CD4-positive, alpha-beta T cell (primary cell): ENCODE measurements at places on chromosomes 5 and 9.

- DNase-seq, result no peak
These were observed 303.9 kb downstream of the TENT4A start for GRCh38 chr5:7016999-7017747.

DNA sequence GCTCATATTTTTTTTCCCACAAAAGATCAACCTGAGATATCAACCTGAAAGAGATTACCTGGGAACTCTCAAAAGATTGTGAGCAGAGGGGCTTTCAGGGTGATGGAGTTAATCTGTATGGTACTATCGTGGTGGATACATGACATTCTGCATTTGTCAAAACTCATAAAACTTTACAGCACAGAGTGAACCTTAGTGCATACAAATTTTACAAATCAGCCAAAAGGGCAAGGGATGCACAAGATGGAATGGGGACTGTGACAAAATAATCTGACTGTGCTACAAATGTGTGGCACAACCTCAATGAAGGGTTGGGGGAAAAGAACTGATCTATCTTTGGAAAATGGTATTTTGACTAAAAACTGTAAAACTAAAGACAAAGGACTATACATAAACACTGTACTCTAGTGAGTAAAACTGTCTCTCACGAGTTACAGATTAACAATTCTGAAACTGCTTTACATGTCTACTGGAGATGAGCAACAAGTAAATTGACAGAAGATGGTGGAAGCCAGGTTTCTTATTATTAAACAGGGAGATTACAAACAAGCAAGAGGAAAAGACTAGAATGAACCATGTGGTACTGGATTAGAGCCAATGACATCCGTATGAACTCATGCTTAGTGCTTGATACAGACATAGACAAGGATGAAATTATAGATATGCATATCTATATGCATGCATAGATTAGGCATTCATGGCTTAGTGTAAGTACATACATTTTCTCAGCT, 24.8 kb upstream of the RLN1 start:
- no peak for DNase-seq

GRCh38 chr5:124343451-124343867, 403.0 kb downstream of the ZNF608 start:
- DNase-seq, result no peak

GRCh38 chr9:19404283-19405075, 4.3 kb upstream of the ACER2 start:
- no peak for DNase-seq

- DNase-seq, result no peak
These were observed 2019.5 kb upstream of the NUDT12 start for GRCh38 chr5:105581988-105582690.

GRCh38 chr9:130172858-130173665, 858 bp downstream of the NCS1 start:
- DNase-seq, result peak; percentile 9

DNA sequence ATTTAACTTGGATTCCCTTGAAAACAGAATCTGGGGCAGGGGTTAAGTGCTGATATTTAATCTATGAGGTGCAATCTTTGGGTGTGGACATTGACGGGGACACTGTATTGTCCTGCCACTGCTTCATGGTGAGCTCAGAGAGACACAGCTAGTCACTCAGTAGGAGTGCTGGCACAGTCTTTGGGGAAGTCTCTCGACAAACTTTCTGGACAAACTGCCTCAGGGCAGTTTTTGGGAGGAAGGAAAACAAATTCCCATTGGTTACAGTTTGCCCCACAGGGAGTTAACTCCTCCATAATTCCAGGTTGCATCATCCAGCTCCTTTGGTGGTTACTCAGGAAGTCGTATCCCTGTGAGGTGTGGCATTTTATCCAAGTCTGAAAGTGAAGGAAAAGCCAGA, 17.9 kb downstream of the HNRNPK start:
- DNase-seq, result no peak

DNA sequence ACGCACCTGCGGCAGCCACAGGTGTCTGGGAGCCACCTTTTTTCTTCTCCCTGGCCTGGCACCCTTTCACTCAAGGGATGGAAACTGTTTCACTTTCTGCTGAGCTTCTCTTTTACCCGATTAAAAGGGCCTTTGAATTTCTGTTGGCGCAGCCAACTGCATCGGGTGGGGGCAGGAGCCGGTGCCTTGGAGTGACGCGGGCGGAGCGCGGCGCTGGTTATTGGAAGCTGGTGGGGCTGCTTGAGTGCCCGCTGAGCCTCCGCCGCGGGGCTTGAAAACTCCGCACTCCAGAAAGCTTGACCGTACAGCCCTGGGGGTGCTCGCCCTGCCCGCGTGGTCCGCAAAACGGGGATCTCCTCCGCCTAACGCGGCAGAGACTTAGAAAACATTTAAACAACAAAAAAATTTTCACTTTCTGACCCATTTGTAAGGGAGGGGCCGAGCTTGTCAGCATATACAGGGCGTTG, 52.0 kb upstream of the TJP2 start:
- peak; percentile 32 for DNase-seq

DNA sequence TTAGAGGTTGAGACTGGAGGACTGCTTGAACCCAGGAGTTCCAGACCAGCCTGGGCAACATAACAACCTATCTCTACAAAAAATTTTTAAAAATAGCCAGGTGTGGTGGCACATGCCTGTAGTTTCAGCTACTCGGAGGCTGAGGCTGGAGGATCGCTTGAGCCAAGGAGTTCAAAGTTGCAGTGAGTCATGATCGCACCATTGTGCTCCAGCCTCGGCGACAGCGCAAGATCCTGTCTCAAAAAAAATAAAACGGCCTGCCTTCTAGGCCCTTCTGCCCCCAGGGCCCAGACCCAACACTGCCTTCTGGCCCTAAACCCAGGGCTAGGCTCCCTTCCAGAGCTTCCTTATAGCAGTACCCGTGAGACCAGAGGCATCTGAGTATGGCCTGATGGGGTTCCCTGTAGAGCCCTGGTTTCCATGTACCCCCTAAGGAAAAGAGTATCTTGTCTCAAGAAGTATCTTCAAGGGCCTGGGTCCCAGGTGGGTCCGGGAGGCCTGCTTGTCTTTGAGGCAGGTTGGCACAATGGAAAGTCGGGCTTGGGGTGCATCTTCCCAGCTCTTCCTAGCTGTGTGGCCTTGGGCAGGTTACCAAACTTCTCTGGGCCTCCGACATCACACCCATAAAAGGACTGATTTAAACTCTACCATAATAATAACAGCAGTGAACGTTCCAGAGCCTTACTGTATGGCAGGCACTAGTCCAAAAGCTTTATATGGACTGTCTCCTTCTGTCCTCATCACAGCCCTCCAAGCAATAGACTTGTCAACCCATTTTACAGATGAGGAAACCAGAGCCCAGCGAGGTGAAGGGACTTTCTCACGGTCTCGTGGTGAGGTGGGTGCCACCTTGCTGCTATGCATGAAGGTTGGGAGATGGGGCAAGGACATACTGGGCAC, 9.6 kb downstream of the LRRC8A start:
- no peak for DNase-seq

GRCh38 chr5:113000466-113000865, 23.9 kb downstream of the DCP2 start:
- no peak for DNase-seq

DNA sequence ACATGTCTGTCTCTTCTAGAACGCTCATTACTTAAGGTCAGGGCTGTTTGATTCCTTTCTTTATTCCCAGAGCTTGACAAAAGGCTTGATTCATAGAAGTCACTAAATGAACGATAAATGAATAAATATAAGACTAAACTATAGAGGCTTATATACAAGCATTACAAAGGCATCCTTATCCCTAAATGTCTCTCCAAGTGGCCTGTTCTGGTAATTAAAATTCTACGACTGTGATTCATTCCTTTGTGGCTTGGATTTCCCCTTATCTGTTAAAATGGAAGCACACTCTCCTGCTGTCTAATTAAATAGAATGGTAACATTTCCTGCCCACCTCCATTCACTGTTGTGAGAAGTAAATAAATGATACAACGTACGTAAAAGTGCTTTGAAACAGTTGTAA, 49.5 kb downstream of the C7 start:
- DNase-seq, result no peak

DNA sequence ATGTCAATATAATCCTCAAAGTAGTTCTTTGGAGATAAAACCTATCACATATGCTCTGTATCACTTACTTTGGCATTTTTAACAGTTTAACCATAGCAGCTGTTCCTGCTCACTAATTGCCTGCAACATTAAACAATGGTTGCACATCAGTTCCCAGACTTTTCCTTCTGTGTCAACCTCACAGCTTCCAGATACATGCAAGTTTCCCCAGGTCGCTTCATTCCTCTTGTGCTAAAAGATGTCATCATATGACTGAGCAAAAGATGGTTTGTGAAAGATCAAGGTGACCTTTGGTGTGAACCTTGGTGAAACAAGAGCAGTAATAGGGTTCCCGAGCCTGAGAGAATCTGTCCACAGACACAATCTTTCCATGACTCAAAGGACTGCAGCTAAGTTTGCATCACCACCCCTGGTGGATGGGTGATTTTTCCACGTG, 500.4 kb upstream of the PAPPA start:
- DNase-seq, result no peak

DNA sequence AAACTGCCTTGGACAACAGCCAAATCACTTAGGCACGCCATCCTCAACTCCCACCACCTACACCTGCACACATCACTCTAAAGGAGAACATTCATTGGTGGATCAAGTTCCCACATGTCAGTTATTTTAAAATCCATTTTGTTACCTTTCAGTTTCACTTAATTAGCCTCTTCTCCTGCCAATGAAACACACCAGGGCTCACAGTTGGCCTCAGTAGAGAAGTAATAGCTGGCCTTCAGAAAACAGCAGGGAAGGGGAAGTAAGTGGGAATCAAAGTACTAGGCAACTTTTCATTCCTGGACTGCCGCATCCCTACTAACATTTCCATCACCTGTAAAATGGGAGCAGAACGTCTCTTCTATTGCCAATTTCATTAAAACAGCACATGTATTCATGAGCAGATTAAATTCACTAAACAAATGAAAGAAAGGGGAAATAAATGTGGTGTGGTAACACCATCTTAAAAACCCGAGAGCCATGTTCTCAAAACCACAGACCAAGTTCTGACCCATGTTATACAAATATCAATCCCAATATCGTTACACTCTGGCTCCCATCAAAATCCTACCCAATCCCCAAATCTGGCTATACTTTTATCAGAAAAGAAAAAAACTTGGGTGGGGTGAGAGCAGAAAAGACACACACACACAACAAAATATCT, 1.7 kb downstream of the SIL1 start:
- no peak for DNase-seq

- no peak for DNase-seq
These were observed 509.8 kb downstream of the EBF1 start for GRCh38 chr5:158589939-158590338.

- no peak for DNase-seq
These were observed 72.4 kb upstream of the TLX3 start for GRCh38 chr5:171236651-171237050.

DNA sequence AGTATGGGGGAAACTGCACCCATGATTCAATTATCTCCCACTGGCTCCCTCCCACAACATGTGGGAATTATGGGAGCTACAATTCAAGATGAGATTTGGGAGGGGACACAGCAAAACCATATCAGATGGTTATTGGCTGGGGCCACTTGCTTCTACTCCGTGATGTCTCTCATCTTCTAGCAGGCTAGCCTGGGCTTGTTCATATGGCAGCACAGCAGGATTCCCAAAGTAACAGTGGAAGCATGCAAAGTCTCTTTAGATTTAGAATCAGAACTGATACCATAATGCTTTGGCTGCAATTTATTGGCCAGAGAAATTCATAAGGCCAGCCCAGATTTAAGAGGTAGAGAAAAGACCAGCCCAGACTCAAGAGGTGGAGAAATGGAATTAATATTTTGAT, 126.2 kb downstream of the PTTG1 start:
- no peak for DNase-seq

DNA sequence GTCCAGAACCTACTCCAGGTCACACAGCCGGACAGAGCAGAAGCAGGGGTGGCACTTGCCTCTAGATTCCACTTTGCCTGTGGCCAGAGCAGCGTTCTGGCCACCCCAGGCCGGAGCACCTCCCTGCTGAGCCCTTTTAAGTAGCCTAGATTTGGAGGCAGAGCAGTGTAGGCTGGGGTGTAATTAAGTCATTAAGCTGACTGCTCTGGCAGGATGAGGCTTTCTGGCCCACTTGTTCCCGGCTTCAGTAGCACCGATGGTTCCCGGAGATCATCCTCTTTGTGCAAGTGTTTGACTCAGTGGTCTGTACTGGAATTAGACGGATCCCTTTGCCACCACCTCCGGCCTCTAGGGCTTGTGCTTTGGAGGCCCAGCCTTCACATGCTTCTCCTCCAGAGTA, 281.9 kb upstream of the ANKRD55 start:
- DNase-seq, result no peak

- no peak for DNase-seq
These were observed 166.1 kb downstream of the EDIL3 start for GRCh38 chr5:84218546-84218945.

GRCh38 chr5:173971681-173972345, 17.2 kb upstream of the C5orf47 start:
- no peak for DNase-seq

DNA sequence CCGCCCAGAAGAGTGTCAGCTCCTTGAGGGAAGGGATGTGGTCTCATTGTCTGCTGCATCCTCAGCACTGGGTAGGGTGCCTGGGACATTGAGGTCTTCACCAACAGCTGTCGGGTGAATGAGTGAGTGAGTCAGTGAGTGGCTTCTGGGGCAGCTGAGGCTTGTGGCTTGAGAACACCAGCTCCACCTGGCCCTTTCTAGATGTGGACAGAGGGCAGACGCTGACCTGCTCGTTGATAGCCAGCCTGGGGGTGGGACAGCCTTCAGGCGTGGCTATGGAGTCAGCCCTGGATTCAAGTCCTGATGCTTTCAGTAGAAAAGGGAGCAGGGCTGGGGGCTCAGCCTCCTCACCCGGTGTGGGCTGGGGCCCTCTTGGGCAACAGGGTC, 215.1 kb downstream of the C9orf50 start:
- no peak for DNase-seq
